SHP77 (cell line): ENCODE measurements at places on chromosomes 2 and 18.

- DNase-seq = no peak
These were observed 78.0 kb upstream of the GALNT5 start for GRCh38 chr2:157179324-157180105.

GRCh38 chr2:54957321-54957999, 92.8 kb downstream of the RTN4 start:
- peak; percentile 48 for DNase-seq

DNA sequence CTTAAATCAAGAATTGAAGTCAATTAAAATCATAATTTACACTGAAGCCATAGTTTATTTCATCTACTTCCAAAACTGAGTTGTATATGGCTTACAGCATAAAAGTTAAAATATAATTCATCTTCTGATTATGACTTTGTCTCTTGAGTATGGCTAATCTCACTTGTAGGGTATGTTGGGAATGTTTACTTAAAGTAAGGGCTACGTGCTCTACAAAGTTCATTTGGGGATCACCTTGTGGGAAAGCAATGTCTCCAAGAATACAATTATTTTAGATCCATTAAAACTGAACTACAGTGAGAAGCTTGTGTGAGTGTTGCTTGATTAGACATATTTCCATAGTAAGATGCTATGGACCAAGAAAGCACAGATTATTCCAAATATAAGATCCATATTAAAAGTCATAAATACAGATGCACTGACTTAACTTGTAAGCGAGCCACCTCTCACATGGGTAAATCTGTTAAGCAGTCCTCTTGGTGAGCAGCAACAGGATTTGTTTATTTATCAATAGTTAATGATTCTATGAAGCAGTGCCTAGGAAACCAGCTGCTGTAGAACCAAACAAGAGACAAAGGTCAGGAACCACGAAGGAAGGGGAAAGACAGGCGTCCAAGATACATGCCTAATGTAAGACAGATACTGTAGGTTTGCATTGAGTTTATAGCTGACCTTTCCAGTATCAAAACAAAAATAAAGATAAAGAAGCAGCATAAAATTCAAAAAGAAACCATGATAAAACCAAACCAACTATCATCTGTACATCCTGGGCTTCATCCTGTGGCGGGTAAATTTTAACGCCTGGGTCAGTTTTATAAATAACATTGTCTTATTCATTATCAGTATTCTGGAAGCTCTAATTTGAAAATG, 24.8 kb downstream of the DSG4 start:
- DNase-seq = no peak

DNA sequence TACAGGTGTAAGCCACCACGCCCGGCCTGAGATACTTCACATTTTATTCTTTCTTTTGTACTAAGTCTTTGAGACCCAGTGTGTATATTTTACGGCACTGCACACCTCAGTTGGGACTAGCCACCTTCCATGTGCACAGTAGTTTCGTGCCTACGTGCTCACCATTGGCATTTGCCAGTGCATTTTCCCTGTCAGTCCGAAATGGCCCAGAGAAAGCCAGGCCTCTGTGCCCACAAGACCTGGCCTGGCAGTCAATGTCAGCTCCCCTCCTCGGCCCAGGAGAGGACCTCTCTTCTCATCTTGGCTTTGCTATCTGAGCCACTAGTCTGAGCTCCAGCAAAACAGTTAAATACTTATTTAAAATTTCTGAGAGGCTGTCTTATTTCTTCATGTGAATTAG, 147.8 kb upstream of the KLHL29 start:
- DNase-seq = no peak

- no peak for DNase-seq
These were observed 108.5 kb upstream of the COL3A1 start for GRCh38 chr2:188865681-188866080.
